Esophagus muscularis mucosa (tissue), 4 donors: ENCODE measurements at places on chromosomes 12 and 14. TPM values are rescaled to one million over a fixed set of nuclear protein-coding genes. Genes with fewer than 3 reads are reported as not detected.
A peak's percentile ranks its signal among the peaks of the same experiment; 100 is the strongest.

KIF26A gene
- 4.6 TPM for total RNA-seq

ZFHX2 gene
- 1.2 TPM for total RNA-seq

TRHDE gene
- total RNA-seq: 0.63 TPM

SOX5 gene
- total RNA-seq: 9.9 TPM

FOXG1 gene
- total RNA-seq: 0.66 TPM

PLXNC1 gene
- 12.3 TPM for total RNA-seq

B3GNT4 gene
- not detected for total RNA-seq

HOXC12 gene
- total RNA-seq: not detected

CYP46A1 gene
- 2.2 TPM for total RNA-seq

RBM19 gene
- total RNA-seq: 27.3 TPM

- no peaks in the 10 kb centered on the region for H3K27me3 ChIP-seq
- H3K4me3 ChIP-seq: peak overlapping the region; percentile 57
- no peaks in the 10 kb centered on the region for H3K36me3 ChIP-seq
- no peak for DNase-seq
- peak overlapping the region; percentile 25 for H3K27ac ChIP-seq
- H3K4me1 ChIP-seq: no peaks in the 10 kb centered on the region
Measured at GRCh38 chr12:77324416-77324762, 259.0 kb upstream of the E2F7 start.

DNA sequence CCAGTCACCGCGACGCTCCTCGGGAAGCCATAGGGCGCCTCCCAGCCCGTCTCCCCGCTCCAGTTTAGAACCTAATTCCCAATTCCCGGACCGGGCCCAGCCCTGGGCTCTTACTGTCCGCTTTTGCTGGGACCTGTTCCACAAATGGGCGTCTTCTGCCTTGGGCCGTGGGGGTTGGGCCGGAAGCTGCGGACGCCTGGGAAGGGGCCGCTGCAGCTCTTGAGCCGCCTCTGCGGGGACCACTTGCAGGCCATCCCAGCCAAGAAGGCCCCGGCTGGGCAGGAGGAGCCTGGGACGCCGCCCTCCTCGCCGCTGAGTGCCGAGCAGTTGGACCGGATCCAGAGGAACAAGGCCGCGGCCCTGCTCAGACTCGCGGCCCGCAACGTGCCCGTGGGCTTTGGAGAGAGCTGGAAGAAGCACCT is 797 bp downstream of the UNG start:
- no peak for DNase-seq
- H3K4me1 ChIP-seq: peaks cover 43% of the 10 kb centered on the region
- peak overlapping the region; percentile 89 for H3K27ac ChIP-seq
- peak overlapping the region; percentile 70 for H3K4me3 ChIP-seq

DNA sequence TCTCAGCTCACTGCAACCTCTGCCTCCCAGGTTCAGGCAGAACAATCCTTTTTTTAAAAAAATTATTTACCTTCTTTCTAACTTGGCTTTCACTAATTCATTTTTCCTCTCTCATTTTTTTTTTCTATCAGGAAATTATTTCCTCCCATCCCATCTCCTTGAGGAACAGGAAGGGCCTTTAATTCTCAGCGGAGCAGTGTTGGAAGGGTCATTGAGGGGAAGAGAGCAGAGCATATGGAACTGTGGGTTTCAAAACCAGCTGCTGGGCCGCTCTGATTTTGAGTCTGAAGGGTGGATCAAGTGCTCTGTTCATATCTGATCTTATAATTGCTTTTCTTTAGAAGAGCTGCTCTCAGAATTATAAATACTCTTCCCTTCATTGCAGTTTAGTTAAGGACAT is 29.0 kb downstream of the NUBPL start:
- H3K4me3 ChIP-seq: no peak overlapping the region
- H3K27ac ChIP-seq: no peak overlapping the region
- DNase-seq: no peak
- H3K27me3 ChIP-seq: no peaks in the 10 kb centered on the region

DNA sequence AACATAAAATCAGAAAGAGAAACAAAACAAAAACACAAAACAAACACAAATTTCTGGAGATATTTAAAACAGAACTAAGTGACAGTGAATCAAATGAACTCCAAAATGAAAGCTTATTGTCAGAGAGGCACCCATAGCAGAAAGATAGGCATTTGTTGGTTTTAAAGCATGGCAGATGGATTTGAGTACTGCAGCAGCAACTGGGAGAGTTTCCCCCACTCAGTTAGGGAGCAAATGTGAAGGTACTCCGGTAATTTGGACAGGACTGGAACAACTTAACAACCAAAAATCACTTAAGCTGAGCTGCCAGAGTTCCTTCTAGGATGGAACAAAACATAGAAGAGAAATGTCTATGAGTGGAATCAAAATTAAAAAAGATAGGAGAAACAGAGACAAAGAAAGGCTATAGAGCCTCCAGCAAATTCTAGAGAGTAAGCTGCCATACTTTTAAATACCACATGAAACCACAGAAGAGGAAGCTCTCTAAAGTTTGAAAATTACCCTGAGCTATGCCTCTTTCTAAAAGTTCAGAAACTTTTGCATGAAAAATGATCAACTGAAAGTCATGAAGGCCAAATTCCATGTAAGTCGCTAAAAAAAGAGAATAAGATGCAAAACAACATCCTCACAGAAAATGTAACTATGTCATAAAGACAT is 1248.3 kb upstream of the USP15 start:
- DNase-seq: no peak
- no peaks in the 10 kb centered on the region for H3K36me3 ChIP-seq
- no peak overlapping the region for H3K4me3 ChIP-seq
- H3K4me1 ChIP-seq: no peaks in the 10 kb centered on the region
- no peaks in the 10 kb centered on the region for H3K27me3 ChIP-seq

- DNase-seq: no peak
- no peaks in the 10 kb centered on the region for H3K27me3 ChIP-seq
- no peaks in the 10 kb centered on the region for H3K36me3 ChIP-seq
- no peak overlapping the region for H3K4me3 ChIP-seq
- H3K27ac ChIP-seq: no peak overlapping the region
- no peaks in the 10 kb centered on the region for H3K4me1 ChIP-seq
Measured at GRCh38 chr12:87304406-87304805, 724.8 kb downstream of the C12orf50 start.

- peak overlapping the region; percentile 71 for H3K4me3 ChIP-seq
- peak overlapping the region; percentile 99 for H3K27ac ChIP-seq
- no peak for DNase-seq
- H3K36me3 ChIP-seq: peaks cover 34% of the 10 kb centered on the region
- peaks cover 36% of the 10 kb centered on the region for H3K4me1 ChIP-seq
- H3K27me3 ChIP-seq: no peaks in the 10 kb centered on the region
Measured at GRCh38 chr12:55703288-55703687, 4.4 kb downstream of the ITGA7 start.

DNA sequence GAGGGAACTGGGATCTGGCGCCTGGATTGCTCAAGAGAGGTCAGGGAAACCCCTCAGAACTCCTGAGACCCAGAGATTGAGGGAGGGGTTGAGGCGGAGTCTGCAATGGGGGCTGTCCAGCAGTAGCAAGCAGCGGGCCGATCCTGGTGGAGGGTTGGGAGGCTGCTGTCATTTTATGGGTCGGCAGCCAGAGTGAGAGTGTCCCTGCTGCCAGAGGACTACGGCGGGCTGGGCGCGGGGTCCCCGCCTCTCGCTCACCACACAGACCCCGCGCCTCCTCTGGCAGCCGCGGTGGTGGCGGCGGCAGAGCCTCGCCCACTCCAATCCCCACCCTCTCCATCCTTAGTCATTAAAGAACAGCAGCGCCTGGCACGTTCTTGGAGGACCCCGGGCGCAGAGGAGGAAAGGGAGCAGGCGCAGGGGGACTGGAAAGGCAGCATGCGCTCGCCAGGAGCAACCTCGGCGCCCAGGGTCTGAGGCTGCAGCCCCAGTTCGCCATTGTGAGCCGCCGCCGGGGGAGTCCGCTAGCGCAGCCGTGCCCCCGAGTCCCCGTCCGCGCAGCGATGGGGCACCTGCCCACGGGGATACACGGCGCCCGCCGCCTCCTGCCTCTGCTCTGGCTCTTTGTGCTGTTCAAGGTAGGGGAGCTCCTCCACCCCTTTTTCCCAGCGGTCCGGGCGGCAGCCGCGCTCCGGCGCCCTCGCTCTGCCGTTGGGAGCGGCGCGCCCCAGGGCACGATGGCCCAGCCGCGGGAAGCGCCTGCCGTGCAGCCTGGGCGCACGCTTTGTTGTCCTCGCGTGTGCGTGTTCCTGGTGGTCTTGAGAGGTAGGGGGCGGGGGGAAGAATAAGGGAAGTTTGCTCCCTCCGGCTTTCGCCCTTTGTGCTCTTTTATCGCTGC is at the start of gene PTPRO:
Gene PTPRO (plus strand): TSS at position 345 of the 898 bp plus-strand sequence.
- peak within 1 kb of the TSS; percentile 41 for H3K4me3 ChIP-seq
- no peaks in the 10 kb centered on the region for H3K36me3 ChIP-seq
- H3K4me1 ChIP-seq: peaks cover 14% of the 10 kb centered on the region
- H3K27ac ChIP-seq: no peak within 1 kb of the TSS

DNA sequence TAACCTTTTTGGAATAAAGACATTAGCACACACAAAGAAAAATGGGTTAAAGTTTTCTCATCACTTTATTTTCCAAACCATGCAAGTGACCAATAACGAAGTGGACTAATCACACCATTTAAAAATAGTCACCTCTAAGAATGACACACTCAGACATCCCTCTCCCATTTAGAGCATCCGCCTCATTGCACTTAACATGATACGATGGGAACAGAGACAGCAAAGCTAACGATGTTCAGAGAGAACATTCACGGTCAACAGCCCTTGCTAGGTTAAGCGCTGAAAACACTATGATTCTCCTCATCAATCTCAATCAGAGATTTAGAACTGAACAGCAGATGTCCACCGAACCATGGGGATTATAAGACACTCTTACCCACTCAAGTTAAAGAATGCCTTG is 35.8 kb downstream of the NIN start:
- H3K27me3 ChIP-seq: no peaks in the 10 kb centered on the region
- peaks cover 7% of the 10 kb centered on the region for H3K4me1 ChIP-seq
- H3K27ac ChIP-seq: no peak overlapping the region
- H3K4me3 ChIP-seq: no peak overlapping the region
- DNase-seq: no peak

GRCh38 chr12:25202137-25202536 is 7.1 kb downstream of the ETFRF1 start:
- peaks cover 10% of the 10 kb centered on the region for H3K4me1 ChIP-seq
- no peak overlapping the region for H3K27ac ChIP-seq
- DNase-seq: no peak
- no peak overlapping the region for H3K4me3 ChIP-seq
- H3K27me3 ChIP-seq: no peaks in the 10 kb centered on the region
- peaks cover 34% of the 10 kb centered on the region for H3K36me3 ChIP-seq

DNA sequence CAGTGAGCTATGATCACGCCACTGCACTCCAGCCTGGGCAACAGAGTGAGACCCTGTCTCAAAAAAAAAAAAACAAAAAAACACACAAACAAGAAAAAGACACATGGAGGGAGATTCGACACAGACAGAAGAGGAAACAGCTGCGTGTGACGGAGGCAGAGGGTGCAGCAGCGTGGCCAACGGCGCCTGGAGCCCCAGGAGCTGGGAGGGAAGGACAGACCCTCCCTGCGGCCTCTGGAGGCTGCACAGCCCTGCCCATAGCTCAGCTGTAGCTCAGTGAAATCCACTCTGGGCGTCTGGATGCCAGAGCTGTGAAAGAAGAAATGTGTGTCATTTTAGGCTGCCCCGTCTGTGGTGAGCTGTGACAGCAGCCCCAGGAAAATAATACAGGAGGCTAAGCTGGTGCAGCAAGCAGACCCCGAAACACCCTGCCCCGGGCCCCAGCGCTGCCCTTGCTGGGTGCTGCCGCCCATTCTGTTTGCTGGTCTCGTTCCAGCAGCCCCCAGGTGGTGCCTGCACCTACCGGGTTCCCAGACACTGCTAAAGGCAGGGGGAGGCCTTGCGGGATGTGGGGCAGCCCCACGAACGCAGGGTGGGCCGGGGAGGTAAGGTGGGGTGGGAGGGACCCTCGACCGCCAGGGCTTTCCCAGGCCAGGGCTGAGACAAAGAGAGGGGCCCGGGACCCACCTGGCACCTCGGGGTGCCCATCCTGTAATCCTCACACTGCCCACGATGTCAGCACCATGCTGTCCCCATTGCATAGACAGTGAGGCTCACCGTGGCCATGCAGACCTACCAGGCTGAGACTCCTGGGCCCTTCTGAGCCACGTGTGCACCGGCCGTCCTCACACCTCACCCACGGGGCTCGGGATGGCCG is 21.2 kb downstream of the GALNT9 start:
- H3K4me3 ChIP-seq: no peak overlapping the region
- no peak for DNase-seq
- no peak overlapping the region for H3K27ac ChIP-seq

- H3K36me3 ChIP-seq: no peaks in the 10 kb centered on the region
- H3K4me3 ChIP-seq: no peak overlapping the region
- no peaks in the 10 kb centered on the region for H3K4me1 ChIP-seq
- no peak for DNase-seq
Measured at GRCh38 chr12:83198291-83199015, 511.7 kb downstream of the TMTC2 start.

DNA sequence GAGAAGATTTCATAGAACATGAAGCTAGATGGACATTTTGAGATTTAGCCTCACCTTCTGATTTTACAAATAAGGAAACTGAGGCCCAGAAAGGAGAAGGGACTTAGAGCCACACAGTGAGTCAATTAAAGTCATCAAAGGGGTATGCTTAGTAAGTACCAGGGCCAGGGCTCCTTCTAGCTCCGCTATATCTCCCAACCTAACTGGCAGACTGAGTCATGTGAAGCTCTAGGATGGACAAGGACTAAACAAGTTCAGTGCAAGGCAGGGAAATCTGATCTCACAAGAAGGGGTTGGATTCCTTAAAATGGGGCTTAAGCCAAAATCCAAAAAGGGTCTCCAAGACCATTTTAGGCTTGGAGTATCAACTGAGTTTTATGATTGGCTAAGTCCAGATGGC is 215.8 kb downstream of the PHLDA1 start:
- no peaks in the 10 kb centered on the region for H3K36me3 ChIP-seq
- peak overlapping the region; percentile 63 for H3K27ac ChIP-seq
- no peak overlapping the region for H3K4me3 ChIP-seq

- H3K36me3 ChIP-seq: no peaks in the 10 kb centered on the region
- no peak overlapping the region for H3K4me3 ChIP-seq
- H3K27ac ChIP-seq: no peak overlapping the region
- peaks cover 42% of the 10 kb centered on the region for H3K4me1 ChIP-seq
- DNase-seq: no peak
Measured at GRCh38 chr12:92556637-92557421, 146.0 kb upstream of the PLEKHG7 start.

- no peak overlapping the region for H3K4me3 ChIP-seq
- no peaks in the 10 kb centered on the region for H3K27me3 ChIP-seq
- H3K4me1 ChIP-seq: no peaks in the 10 kb centered on the region
- H3K36me3 ChIP-seq: no peaks in the 10 kb centered on the region
Measured at GRCh38 chr12:87365423-87365822, 663.8 kb downstream of the C12orf50 start.
